ENCODE measurements at places on chromosomes 4 and X.

- peak; percentile 81 for DNase-seq
Observed at GRCh38 chrX:38312436-38312835, 14.9 kb downstream of the RPGR start.

DNA sequence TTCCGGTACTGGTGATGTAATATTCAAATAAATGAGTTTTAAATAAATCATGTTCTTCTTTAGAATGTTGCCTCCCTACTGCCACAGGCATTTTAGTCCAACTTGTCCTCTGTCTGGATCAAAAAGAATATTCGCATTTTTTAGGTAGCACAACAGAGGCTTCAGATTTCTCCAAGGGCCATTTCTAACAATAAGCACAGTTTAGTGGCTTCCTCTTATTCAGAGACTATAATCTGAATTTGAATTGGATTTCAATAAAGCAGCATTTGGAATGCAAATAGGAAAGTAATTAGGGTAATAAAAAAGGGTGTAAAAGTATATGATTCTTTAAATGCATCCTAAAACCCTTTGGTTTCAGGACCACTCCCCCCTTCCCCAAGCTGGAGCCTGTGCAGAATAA, 167.9 kb upstream of the GLRA2 start:
- no peak for DNase-seq

GRCh38 chr4:134867027-134867426, 665.4 kb upstream of the PABPC4L start:
- DNase-seq = no peak

- no peak for DNase-seq
Observed at GRCh38 chr4:85675076-85676049, 200.4 kb downstream of the ARHGAP24 start.

- no peak for DNase-seq
Observed at GRCh38 chrX:28668957-28669356, 81.7 kb downstream of the IL1RAPL1 start.

DNA sequence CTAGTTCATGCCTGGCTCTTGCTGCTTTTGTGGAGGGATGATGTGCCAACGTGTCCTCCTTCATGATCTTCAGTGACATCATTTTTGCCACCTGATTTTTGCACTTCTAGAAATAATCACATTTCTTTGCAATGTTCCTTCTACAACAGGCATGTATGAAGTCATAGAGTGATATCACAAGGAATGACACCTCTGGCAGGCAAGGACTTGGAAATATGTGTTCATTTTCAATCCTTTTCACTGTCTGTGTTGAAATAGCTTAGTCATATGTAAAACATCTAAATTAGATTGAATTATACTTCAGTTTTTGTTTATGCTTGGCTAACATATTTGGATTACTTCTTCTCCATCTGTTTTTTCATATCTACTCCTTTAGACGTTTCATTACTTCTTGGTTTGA, 221.2 kb upstream of the STK26 start:
- no peak for DNase-seq

GRCh38 chr4:6390356-6390755, 82.1 kb downstream of the PPP2R2C start:
- DNase-seq = no peak

GRCh38 chrX:100081503-100081902, 328.6 kb downstream of the PCDH19 start:
- DNase-seq = no peak

GRCh38 chr4:113316879-113317278, 267.4 kb downstream of the ANK2 start:
- no peak for DNase-seq

GRCh38 chr4:146335763-146336409, 121.5 kb downstream of the REELD1 start:
- peak; percentile 41 for DNase-seq

- no peak for DNase-seq
Observed at GRCh38 chr4:168884251-168885124, 125.6 kb downstream of the CBR4 start.

Measured in EL (cell line).